ENCODE measurements at places on chromosomes 13 and 19. TPM values are rescaled to one million over a fixed set of nuclear protein-coding genes. Genes with fewer than 3 reads are reported as not detected.

The ZNF329 gene
- polyA plus RNA-seq = 6.9 TPM

The ZNF534 gene
- 0.27 TPM for polyA plus RNA-seq

The VSIG10L gene
- polyA plus RNA-seq = 1.5 TPM

The LGALS7B gene
- not detected for polyA plus RNA-seq

The DACH1 gene
- 7.6 TPM for polyA plus RNA-seq

The LILRA6 gene
- 0.24 TPM for polyA plus RNA-seq

The APOE gene
- 407 TPM for polyA plus RNA-seq

The HIF3A gene
- 3.4 TPM for polyA plus RNA-seq

The ZNF749 gene
- polyA plus RNA-seq = 10.4 TPM

The NECTIN2 gene
- polyA plus RNA-seq = 49.8 TPM

The IZUMO2 gene
- not detected for polyA plus RNA-seq

The CLEC17A gene
- not detected for polyA plus RNA-seq

The ZSCAN4 gene
- not detected for polyA plus RNA-seq

The PSENEN gene
- 153 TPM for polyA plus RNA-seq

The COG6 gene
- 5.8 TPM for polyA plus RNA-seq

The ADGRE3 gene
- not detected for polyA plus RNA-seq

The ZNF541 gene
- polyA plus RNA-seq = 0.08 TPM

The ZNF558 gene
- 8.4 TPM for polyA plus RNA-seq

The EEF1AKMT1 gene
- polyA plus RNA-seq = 8.7 TPM

The PSG1 gene
- polyA plus RNA-seq = not detected

The CILP2 gene
- 6.1 TPM for polyA plus RNA-seq

The CYP2A6 gene
- not detected for polyA plus RNA-seq

The ONECUT3 gene
- not detected for polyA plus RNA-seq

The KIR2DL4 gene
- 0.31 TPM for polyA plus RNA-seq
